ENCODE measurements at places on chromosomes 16 and 17. TPM values are rescaled to one million over a fixed set of nuclear protein-coding genes. Genes with fewer than 3 reads are reported as not detected.
A peak's percentile ranks its signal among the peaks of the same experiment; 100 is the strongest.

Gene KRTAP1-5
- total RNA-seq: not detected

Gene CACNG4
- 0.21 TPM for total RNA-seq

Gene PLCD3
- total RNA-seq: 1.5 TPM

Gene LRRC3C
- total RNA-seq: not detected

Gene NLE1
- total RNA-seq: 30.0 TPM

Gene STXBP4
- 100 TPM for total RNA-seq

Gene SAP30BP
- total RNA-seq: 73.0 TPM

Gene SHISA6
- 2.0 TPM for total RNA-seq

Gene HYDIN
- total RNA-seq: under 0.01 TPM

Gene MYCBPAP
- total RNA-seq: 3.8 TPM

Gene TMEM88
- total RNA-seq: 7.3 TPM

Gene SDR42E2
- not detected for total RNA-seq

GRCh38 chr17:79630126-79630525, 19.3 kb upstream of the RBFOX3 start:
- H3K27me3 ChIP-seq: no peaks in the 10 kb centered on the region
- DNase-seq: no peak

GRCh38 chr17:36999471-36999870, 50.7 kb downstream of the AATF start:
- no peaks in the 10 kb centered on the region for H3K36me3 ChIP-seq
- DNase-seq: no peak
- no peak overlapping the region for H3K27ac ChIP-seq
- H3K4me3 ChIP-seq: no peak overlapping the region

GRCh38 chr17:70879401-70879800, 710.1 kb downstream of the KCNJ2 start:
- DNase-seq: no peak
- H3K4me3 ChIP-seq: no peak overlapping the region
- no peaks in the 10 kb centered on the region for H3K36me3 ChIP-seq
- no peaks in the 10 kb centered on the region for H3K4me1 ChIP-seq
- H3K27me3 ChIP-seq: no peaks in the 10 kb centered on the region
- no peak overlapping the region for H3K27ac ChIP-seq

DNA sequence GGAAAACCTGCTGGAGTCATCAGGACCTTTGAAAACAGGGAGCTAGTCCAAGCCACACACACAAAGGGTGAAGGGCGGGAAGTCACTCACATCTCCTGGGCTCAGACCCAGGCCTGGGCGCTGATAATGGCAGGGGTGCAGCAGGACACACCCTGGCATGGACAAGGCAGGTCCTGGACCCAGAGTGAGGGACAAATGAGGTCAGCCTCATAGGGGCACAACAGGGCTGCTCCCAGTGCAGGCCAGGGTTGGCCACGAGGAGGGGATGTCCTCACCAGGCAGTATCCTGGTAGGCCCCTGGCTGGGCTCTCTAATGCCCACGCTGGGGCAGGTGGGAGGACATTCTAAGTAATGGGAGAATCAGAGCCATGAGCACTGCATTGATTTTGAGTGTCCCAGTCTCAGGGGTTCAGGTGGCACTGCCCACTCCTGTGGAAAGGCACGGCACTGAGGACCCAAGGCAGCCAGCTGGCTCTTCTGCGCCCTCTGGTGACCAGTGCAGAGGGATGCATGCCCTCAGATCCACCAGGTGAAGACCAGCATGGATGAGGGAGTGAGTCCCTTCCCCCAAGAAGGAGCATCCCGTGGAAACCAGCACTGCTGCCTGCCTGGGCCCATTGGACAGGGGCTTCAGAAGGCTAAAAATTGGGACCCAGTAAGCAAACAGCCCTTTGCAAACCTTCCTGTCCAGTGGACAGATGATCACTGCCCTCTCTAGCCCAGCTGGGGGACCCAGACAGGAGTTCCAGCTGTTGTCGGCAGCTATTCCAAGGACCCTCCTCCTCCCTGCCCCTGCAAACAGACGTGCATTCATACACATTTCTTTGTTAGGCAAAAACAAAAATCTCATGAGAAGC, 23.4 kb upstream of the SREBF1 start:
- H3K27ac ChIP-seq: no peak overlapping the region
- H3K36me3 ChIP-seq: no peaks in the 10 kb centered on the region
- H3K27me3 ChIP-seq: no peaks in the 10 kb centered on the region
- H3K4me1 ChIP-seq: no peaks in the 10 kb centered on the region
- peak; percentile 64 for DNase-seq

GRCh38 chr16:11006656-11007055, 62.3 kb downstream of the CLEC16A start:
- no peak for DNase-seq
- no peaks in the 10 kb centered on the region for H3K36me3 ChIP-seq
- H3K4me3 ChIP-seq: no peak overlapping the region
- H3K27ac ChIP-seq: no peak overlapping the region
- H3K27me3 ChIP-seq: no peaks in the 10 kb centered on the region

- H3K27ac ChIP-seq: no peak overlapping the region
- no peak for DNase-seq
- no peak overlapping the region for H3K4me3 ChIP-seq
- no peaks in the 10 kb centered on the region for H3K36me3 ChIP-seq
Measured at GRCh38 chr16:78619811-78620210, 520.4 kb downstream of the WWOX start.

- no peak overlapping the region for H3K27ac ChIP-seq
- no peaks in the 10 kb centered on the region for H3K36me3 ChIP-seq
- DNase-seq: no peak
- H3K4me1 ChIP-seq: no peaks in the 10 kb centered on the region
- H3K4me3 ChIP-seq: no peak overlapping the region
Measured at GRCh38 chr16:25868106-25868505, 176.3 kb downstream of the HS3ST4 start.

DNA sequence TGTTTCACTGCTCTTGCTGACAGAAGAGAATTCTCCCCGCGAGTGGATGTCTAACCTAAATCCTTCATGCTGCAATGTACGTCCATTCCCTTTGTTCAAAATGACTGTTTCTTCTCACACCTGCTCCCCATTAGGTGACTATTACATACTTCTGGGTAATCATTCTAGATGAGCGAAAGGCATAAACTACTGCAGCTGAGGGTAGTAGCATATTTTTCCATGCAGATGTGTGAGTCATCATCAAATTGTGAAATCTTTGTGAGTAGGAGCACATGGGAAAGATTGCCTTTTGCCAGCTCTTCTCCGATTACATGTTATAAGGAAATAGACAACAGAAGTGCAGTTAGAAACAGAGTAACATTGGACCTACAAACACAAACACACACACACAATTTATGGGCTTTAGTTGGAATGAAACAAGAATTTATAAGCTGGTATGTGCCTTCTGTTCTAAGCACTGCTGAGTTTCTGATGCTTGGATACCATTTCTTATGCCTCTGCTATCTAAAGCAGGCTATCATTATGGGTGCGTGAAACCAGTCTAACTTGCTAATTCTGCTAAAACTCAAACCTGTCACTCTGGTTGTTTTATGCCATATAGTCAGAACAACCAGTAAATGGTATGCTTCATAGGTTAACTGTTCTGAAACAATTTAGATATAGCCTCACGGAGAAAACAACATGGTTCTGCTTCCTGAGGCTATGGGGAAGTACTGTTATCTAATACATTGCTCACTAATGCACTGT, 346.9 kb upstream of the PSMD7 start:
- no peak for DNase-seq
- H3K27me3 ChIP-seq: no peaks in the 10 kb centered on the region
- no peak overlapping the region for H3K4me3 ChIP-seq
- H3K27ac ChIP-seq: peak overlapping the region; percentile 39

DNA sequence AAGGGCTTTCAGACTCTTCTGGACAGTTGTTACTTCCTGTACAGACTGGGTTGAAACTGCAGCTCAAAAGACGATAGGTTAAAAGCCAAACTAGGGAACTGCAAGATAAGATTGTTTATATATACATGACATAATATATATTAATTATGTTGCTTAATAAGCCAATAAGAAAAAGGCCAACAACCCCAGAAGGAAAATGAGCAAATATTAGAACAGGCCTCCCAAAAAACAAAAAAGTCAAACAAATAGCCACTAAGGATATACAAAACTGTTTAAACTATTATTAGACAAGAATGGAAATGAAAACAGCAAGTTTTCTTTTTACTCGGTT, 495 bp upstream of the CMTR2 start:
- no peak for DNase-seq
- peak overlapping the region; percentile 76 for H3K27ac ChIP-seq
- no peaks in the 10 kb centered on the region for H3K27me3 ChIP-seq
- H3K4me3 ChIP-seq: peak overlapping the region; percentile 78
- H3K36me3 ChIP-seq: no peaks in the 10 kb centered on the region
- H3K4me1 ChIP-seq: no peaks in the 10 kb centered on the region

GRCh38 chr17:70405492-70406220, 236.3 kb downstream of the KCNJ2 start:
- no peak overlapping the region for H3K27ac ChIP-seq
- H3K27me3 ChIP-seq: no peaks in the 10 kb centered on the region
- DNase-seq: no peak

DNA sequence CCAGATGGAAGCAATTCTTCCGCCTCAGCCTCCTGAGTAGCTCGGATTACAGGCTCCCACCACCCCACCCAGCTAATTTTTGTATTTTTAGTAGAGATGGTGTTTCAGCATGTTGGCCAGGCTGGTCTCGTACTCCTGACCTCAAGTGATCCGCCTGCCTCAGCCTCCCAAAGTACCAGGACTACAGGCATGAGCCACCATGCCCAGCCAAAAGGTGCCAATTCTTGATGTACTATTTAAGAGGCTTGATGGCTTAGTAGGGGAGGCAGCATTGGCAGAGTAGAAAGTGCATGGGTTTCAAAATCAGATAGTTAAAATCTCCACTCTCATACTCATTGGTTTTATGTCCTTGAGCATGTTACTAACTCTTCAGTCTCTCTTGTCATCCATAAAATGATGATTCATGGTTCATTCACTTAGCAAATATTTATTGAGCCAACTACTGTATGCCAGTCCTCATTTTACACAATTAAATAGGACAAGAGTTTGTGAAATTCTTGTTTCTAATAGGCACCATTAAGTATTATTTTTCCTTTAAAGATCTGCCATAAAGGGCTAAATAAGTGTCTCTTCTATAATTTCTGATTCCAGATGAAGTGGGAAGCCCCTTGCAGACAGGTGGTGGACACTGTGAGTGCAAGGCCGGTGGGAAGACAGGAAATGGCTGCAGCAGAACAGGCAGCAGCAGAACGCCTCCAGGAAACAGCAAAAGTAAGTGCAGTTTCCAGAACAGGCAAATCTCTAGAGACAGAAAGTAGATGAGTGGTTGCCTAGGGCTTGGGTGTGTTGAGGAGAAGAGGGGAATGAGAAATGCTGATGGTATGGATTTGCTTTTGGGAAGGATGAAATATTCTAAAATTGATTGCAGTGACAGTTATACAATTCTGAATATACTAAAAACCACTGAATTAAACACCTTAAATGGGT, 8.2 kb upstream of the RPL27 start:
- no peaks in the 10 kb centered on the region for H3K27me3 ChIP-seq
- H3K27ac ChIP-seq: no peak overlapping the region

- H3K4me1 ChIP-seq: peaks cover 15% of the 10 kb centered on the region
- H3K4me3 ChIP-seq: no peak overlapping the region
- H3K27ac ChIP-seq: no peak overlapping the region
- DNase-seq: no peak
- H3K27me3 ChIP-seq: no peaks in the 10 kb centered on the region
Measured at GRCh38 chr17:81118308-81119221, 46.7 kb upstream of the PVALEF start.

GRCh38 chr17:48850792-48851323, 20.0 kb downstream of the CALCOCO2 start:
- H3K27me3 ChIP-seq: no peaks in the 10 kb centered on the region
- no peak for DNase-seq
- H3K4me3 ChIP-seq: no peak overlapping the region
- H3K36me3 ChIP-seq: no peaks in the 10 kb centered on the region

- H3K27ac ChIP-seq: peak overlapping the region; percentile 90
- H3K36me3 ChIP-seq: no peaks in the 10 kb centered on the region
Measured at GRCh38 chr17:1110862-1111598, 68.8 kb downstream of the ABR start.

- no peaks in the 10 kb centered on the region for H3K4me1 ChIP-seq
- H3K4me3 ChIP-seq: no peak overlapping the region
- no peaks in the 10 kb centered on the region for H3K36me3 ChIP-seq
Measured at GRCh38 chr17:58121925-58122324, 26.3 kb upstream of the OR4D1 start.

- H3K4me3 ChIP-seq: no peak overlapping the region
- no peak for DNase-seq
- H3K27me3 ChIP-seq: no peaks in the 10 kb centered on the region
Measured at GRCh38 chr16:65788434-65789140, 577.9 kb upstream of the CDH5 start.

- H3K27ac ChIP-seq: peak within 1 kb of the TSS; percentile 81
- DNase-seq: peak; percentile 71
- no peaks in the 10 kb centered on the region for H3K36me3 ChIP-seq
- H3K27me3 ChIP-seq: no peaks in the 10 kb centered on the region
- H3K4me1 ChIP-seq: peaks cover under 1% of the 10 kb centered on the region
Measured at GRCh38 chr16:1152651-1153259, at the start of gene CACNA1H. Gene CACNA1H (plus strand): TSS chr16:1153106. CDS start chr16:1153738, 632 bp downstream.

DNA sequence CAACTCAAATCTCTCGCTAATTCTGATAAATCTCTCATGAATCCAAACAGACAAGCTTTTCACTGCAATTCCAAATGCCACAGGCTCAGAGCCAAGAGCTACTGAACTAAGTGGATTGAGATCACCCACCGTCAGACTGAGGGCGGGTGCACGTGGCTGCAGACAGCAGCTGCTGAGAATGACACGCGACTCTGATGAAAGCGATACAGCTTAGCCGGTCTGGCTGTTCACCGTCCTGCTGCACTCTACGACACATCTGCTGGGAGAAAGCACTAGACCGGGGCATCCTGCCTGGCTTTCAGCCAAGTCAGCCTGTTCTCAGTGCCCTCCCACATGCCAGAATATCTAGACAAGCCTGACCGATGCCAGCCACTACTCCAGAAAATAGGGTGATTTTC, 42.6 kb downstream of the KLHDC4 start:
- no peak overlapping the region for H3K27ac ChIP-seq
- no peaks in the 10 kb centered on the region for H3K4me1 ChIP-seq
- DNase-seq: no peak
- no peaks in the 10 kb centered on the region for H3K36me3 ChIP-seq
- no peak overlapping the region for H3K4me3 ChIP-seq

DNA sequence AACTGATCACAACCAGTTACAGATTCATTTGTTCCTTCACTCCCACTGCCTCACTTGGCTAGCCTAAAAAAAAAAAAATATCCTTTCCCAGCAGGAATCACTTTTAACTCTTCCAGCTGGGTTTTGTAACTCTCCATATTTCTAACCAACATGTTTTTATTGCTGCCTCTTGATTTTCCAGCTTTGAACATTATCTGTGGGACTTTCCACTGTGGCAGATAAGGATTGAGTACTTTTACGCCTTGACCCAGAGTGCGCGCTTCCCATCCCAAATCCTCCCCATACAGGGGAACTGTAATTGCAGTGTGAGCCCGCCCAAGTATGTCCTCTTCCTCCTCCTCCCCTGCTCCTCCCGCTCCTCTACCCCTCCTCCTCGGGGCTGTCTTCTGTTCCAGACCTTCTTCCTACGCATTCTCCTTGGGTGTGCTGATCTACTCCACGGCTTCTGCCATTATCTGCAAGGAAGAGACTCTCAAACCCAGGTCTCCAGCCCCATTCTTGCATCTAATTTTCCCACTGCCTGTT, 43.4 kb downstream of the CYB5D2 start:
- H3K27ac ChIP-seq: peak overlapping the region; percentile 82
- no peaks in the 10 kb centered on the region for H3K4me1 ChIP-seq
- H3K36me3 ChIP-seq: no peaks in the 10 kb centered on the region
- no peaks in the 10 kb centered on the region for H3K27me3 ChIP-seq
- no peak overlapping the region for H3K4me3 ChIP-seq

- H3K27ac ChIP-seq: peak overlapping the region; percentile 96
- no peak overlapping the region for H3K4me3 ChIP-seq
- no peak for DNase-seq
- H3K27me3 ChIP-seq: no peaks in the 10 kb centered on the region
- no peaks in the 10 kb centered on the region for H3K4me1 ChIP-seq
Measured at GRCh38 chr16:66551348-66551759, 1.0 kb upstream of the CKLF start.
